ENCODE measurements at places on chromosomes 11 and 22.
A peak's percentile ranks its signal among the peaks of the same experiment; 100 is the strongest.

GRCh38 chr11:3896644-3897043 lies 41.2 kb downstream of the STIM1 start:
- DNase-seq: no peak

GRCh38 chr11:66002648-66003225 lies 434 bp downstream of the BANF1 start:
- no peak for DNase-seq

GRCh38 chr22:49142891-49143290 lies 684.8 kb downstream of the BRD1 start:
- no peak for DNase-seq

GRCh38 chr22:43222262-43222661 lies 35.3 kb upstream of the TTLL12 start:
- DNase-seq: no peak

DNA sequence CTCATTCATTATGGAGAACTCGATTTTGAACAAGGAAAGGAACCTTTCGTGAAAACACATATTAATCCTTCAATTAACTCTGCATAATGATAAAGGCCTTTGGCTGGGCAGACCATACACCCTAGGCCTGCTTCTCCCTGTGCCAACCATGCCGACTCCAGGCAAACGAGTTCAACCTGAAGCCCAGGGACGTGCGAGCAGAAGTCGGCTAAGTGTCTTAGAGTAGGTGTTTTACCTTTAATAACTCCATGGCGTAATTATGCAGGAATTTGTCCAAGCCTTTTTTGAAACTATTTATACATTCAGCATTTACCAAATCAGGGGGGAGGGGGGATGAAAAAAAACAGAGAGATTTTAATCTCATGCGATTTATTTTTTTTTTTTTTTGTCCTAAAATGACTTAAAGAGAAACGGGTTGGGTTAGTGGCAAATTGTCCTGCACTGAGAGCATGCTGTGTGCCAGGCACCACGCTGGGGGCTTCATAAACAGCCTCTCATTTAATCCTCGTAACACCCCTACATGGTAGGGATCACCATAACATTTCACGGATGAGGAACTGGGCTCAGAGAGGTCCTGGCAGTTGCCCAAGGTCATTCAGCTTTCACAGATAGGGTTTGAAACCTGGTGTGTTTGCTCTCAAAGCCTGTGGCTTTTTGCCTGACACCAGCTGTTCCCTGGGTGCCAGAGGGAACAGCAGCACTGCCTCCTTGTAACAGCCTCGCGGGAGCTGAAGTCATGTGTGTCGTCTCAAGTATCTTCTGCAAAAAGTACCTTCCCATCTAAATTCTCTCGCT lies 423.9 kb downstream of the MN1 start:
- no peak for DNase-seq

GRCh38 chr11:65646958-65647701 lies 9.2 kb downstream of the SIPA1 start:
- no peak for DNase-seq

DNA sequence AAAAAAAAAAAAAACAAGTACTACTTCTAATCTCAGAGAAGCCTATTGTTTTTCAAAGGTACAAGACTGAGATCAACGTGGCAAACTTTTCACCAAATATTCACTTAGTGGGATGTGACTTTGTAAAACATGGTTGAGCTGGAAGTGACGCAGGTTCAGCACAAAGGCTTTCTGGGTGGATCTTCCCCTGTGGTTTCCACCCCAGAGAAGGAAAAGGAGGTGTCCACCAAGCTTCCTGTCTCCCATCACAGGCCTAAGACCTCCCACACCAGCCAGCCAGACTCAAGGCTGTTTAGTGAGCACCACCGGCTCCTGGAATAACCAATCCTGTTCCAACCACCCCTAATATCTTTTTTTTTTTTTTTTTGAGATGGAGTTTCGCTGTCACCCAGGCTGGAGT lies 5.7 kb downstream of the TMEM184B start:
- DNase-seq: peak; percentile 52

GRCh38 chr11:130451231-130452019 lies 3.0 kb downstream of the ADAMTS15 start:
- DNase-seq: no peak

DNA sequence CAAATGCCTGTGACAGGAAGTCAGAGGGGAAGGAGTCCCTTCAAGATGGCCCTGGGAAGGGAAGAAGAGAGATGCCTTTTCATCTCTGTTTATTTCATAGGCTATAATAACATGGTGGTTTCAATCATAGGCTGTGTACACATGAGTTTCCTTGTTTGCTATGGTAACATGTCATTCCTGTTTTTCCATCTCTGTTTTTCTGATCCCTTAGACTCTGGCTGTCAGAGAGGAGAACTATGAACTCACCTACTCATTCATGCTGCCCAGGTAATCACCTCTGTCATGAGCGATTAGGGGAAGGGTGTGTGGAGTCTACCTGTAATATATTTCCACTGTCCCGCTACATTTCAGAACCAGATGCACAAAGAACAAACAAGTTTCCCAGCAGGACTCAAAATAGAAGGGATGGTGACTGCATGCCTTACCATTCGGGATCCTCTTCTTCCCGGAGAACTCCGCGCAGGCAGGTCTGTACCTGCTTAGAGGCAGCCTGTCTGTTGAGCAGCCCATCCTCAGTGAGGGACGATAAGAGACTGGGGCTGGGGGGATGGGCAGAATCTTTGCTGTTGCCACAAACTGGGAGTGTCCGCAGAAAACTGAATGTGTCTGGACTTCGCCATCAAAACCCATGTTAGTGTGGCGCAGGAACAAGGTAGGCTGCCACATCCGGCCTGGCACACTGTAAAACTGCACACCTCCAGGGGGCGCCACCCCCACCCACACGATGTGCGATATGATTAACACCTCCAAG lies 7.1 kb upstream of the PEX26 start:
- no peak for DNase-seq

DNA sequence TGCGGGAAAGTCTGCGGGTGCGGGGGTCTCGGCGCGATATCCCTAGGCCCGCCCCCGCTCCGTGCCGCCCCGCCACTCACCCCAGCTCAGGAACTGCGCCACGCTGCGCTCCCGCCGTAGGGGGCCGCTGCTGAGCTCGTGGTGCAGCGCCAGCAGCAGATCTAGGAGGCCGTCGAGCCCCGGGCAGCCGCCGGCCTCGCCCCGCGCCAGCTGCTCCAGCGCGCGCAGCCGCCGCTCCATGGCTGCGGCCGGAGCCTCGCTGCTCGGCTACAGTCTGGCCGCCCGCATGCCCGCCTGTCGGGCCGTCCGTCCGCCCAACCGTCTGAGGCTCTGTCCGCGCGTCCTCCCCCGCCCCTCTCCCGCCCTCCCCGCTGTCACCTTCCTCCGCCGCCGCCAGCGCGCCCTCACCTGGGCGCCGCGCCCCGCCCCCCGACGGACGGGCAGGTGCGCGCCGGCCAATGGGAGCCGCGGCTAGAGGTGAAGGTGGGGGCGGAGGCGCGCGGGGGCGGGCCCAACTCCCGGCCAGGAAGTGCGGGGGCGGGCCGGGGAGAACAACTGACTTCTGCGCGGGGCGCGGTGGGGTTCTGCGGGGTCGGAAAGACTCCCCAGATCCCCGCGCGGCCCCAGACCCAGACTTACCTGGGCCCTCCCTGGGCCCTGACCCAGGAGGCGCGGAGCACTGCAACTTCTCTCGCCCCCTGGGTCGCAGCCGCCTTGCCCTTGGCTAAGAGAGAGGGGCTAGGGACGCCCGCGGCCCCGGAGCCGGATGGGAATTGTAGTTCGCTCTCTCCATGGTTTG lies at the start of gene CDC42BPG:
Gene CDC42BPG (minus strand): TSS at position 324 of the 799 bp plus-strand sequence. CDS start 84 bp downstream, at position 240.
- DNase-seq: peak; percentile 51

- DNase-seq: no peak
These were observed 18.2 kb downstream of the PDE2A start for GRCh38 chr11:72655896-72656464.

- DNase-seq: no peak
These were observed 703.4 kb downstream of the NTM start for GRCh38 chr11:132073787-132074186.

DNA sequence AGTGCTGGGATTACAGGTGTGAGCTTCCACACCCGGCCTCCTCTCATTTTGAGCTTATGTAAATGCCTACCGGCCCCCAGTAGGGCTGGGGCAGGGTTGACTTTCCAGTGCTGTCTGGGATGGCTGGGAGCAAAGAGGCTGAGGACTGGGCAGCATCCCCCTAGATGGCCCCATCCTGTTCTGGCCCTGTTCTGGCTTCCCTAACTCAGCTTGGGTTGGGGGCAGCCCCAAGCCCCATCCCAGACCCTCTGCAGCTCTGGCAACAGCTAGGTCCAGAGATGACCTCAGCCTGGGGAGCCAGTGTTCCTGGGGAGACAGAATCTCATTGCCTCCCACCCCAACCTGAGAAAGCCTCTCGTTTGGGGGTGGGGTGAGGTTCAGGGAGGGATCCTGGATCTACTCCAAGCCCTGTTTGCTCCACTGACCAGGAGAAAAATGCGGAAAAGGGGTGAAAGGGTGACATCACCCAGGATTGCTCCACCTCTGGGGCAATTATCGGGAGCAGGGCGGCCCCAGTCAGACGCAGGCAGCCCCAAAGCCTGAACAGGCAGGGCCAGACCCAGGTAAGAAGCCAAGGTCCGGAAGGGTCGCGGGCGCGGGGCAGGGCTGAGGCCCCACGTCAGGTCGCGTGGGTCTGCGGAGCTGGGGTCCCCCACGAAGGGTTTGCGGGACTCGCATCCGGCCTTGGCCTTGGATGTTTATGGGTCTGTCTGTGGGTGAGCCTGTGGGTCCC lies at the start of gene PNPLA2:
Gene PNPLA2 (plus strand): TSS at position 519 of the 733 bp plus-strand sequence. CDS start 805 bp downstream, outside the sequence.
- no peak for DNase-seq

GRCh38 chr11:121350314-121351082 lies 57.9 kb downstream of the SC5D start:
- no peak for DNase-seq

GRCh38 chr11:5689551-5689983 lies at the start of gene TRIM22:
TRIM22 (plus strand) TSS chr11:5689790; CDS start chr11:5696233, 6,443 bp downstream.
- DNase-seq: peak; percentile 59

DNA sequence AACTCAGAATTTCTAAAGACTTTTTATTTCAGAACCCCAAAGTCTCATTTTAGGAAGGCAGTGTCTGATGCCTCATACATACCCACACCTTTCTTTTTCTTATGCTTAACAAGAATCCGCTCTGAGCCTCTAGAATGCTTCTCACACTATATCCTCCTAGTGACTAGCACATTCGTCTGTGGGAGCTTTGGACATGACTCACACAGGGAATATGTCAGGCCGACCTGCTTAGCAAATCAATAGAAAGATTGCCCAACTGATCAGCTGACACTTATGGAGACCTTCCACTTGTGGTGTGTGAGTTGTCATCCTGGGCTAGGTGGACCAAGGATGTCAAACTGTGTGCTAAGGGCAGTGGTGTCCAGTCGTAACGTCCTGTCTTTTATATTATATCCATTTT lies 129.9 kb upstream of the TTC12 start:
- no peak for DNase-seq

DNA sequence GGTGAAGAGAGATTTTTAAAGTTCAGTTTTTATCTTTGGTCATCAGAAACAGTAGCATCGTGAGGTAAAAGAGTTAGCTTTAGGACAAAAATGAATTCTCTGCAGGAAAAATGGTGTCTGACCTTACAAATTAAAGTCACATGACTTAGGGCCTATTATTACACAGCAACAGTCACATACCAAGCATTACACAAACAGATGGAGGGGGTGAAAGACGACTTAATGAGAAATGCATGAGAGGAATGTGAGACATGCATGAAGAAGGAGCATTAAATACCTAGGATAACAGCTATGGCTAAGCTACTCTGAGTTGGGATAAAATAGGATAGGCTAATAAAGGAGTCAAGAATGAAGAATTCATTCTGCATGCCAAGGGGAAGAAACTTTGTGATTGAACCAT lies 77.5 kb downstream of the BLID start:
- no peak for DNase-seq

DNA sequence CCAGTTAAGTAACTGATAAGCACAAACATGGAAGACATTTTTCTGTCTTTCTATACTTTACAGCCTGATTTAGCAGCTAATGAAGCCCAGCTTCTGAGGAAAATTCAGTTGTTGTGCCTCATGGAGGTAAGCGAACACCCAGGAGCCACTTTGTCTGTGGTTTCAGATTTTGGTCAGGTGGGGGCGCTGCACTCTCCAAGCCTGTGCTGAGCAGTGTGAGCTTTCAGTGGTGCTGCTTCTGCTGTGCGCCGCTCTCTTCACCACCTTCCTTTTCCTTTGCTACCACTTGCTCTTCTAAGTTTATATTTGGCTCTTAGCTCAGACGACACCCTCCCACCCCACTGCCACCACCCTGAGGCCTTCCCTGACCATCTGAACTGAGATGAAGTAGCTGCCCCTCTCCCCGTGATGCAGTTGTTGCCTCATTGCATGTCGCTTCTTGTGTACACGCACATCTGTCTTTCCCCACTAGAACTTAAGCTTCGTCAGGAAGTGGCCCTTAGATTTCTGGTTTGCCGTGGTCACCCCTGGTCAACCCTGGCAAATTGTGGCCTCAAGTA lies 14.0 kb downstream of the PSMD13 start:
- DNase-seq: peak; percentile 65

Measured in activated T-helper 1 cell treated with anti-CD3 and anti-CD28 coated beads, Interleukin-12 subunit alpha, Interleukin-12 subunit beta, Interleukin-2, Interleukin-4 antibody, amounts not matched to agents 30 ng/mL and 10 ng/mL and 1 ng/mL, durations not matched to agents 14 hours and 24 hours and 36 hours (primary cell).